Fibroblast of skin of back (primary cell): ENCODE measurements at places on chromosomes 16 and 17.

DNA sequence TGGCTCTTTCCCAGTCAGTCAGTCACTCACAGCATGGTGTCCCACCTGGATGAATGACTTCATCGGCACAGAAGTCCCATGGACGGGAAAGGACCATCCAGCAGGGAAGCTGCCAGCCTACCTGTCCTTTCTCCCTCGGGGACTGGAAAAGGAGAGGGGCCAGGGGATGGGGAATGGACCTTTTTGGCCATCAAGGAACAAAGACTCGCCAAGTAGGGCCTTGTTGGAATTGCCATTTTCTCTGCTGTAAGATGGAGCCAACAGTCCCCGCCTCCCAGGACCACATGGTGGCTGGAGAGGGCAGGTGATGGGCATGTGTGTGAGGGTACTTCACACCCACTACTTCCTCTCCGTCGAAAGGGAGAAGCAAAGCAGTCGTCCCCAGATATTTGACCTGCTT, 67.8 kb upstream of the LHX1 start:
- no peak for DNase-seq

GRCh38 chr16:86026916-86027315, 128.0 kb downstream of the IRF8 start:
- DNase-seq = no peak

DNA sequence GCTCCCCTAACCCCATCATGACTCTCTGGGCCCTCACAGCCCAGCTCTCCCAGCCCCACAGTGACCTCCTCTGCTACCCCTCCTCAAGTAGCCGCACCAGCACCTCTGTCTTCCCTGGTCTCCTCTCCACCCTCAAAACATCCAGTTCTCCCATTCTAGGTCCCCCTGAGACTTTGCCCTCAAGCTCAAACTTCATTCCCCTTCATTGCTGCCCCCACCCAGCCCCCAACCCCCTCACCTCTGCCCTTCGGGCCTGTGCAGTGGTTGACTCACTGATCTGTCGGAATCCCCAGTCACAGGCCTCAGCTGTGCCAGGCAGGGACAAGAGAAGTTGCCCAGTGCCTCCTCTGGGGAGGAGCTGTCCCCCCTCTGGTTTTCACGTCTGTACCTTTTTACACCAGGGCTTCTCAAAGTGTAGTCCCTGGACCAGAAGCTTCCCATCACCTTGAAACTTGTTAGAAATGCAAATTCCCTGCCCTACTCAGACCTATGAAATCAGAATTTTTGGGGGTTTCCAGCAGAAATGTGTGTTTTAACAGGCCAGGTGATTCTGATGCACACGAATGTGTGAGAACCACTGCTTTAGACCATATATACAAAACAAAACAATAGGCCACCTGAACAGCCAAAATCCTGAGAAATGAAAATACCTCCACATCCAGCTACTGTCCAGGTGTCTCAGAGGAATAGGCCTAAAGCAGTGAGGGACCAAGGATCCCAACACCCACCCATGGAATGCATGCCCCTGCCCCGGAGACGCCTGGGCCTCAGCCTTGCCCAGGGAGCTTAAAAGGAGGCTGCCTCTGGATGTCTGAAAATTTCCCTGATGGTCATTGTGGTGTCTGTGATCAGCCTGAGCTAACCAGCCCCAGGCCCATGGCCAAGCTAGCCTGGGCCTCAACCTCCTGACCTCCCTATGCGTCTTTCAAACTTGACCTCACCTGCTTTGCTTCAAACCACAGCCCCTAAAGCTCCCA, 853 bp upstream of the DOK4 start:
- no peak for DNase-seq

DNA sequence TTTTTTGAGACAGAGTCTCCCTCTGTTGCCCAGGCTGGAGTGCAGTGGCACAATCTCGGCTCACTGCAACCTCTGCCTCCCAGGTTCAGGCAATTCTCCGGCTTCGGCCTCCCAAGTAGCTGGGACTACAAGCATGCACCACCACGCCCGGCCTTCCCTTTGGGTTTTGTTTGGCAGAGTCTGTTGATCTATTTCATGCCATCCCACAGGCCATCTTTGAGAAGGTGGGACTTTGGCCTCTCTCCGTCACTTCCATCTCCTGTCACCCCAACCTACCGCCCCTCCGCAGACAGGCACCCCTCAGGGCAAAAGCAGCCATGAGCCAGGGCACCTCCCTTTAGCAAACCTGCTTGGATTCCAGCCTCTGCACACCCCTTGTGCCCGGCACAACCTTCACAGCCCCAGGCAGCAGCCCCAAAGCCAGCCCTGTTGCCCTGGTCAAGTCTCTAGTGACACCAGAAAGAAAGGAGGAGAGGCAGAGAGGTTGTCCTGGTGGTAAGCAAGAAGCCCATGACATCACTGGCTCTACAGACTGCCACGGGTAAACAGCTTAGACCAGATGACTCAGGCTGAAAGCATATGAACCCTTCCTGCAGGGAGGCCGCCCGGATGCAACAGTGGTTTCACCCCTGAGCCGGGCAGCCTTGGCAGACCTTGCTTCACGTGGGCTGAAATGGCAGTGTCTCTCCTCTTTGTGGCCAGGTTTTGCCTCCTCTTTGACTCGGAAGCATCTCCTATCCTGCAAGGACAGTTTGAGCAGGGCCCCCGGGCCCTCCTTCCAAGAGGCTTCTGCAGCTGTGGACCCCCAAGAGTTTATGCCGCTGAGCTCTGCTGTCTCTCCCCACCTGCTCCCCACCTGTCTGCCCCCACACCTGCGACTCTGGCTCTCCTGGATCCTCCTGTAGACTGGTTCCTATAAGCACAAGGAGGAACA, 8.1 kb upstream of the TIMP2 start:
- peak; percentile 98 for DNase-seq

DNA sequence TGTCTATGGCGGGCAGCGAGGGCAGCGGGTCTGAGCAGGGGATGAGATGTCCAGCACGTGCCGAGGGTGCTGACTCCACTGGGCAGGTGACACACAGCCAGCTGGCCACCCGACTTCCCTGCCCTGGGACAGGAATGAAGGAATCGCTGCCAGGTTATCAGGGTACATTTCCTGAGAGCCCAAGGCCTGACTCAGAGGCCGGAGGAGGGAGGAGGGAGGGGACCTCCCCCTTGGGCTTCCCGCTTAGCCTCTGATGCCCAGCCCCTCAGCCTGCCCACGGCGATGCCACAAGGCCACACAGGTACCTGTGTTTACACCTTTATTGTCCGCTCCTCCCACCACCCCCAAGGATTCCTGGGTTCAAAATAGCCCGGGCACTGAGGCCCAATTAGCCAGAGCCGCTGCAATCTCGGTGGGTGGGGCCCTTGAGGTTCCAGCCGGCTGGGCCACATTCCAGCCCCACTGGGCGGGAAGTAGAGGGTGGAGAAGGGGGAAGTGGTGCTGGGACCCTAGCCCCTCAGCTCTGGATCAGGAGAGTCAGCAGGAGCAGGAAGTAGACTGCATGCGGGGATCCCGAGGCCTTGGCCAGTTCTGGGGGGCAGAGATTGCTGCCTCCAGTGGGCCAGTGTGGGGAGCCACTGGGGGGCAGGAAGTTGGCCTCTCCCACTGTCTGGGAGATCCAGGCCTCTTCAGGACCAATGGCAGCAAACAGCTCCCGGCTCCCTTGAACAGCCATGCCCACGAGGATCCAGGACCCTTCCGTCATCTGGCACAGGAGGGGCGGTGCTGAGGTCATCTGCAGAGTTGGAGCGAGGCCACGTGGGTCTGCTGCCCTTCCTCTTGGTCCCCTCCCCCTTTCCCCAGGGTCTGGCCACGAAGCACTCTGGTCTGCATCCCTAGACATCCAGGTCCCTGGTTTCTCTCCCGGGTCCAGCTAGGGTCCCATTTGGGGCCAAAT, 3.4 kb upstream of the PRSS8 start:
- DNase-seq = peak; percentile 68

DNA sequence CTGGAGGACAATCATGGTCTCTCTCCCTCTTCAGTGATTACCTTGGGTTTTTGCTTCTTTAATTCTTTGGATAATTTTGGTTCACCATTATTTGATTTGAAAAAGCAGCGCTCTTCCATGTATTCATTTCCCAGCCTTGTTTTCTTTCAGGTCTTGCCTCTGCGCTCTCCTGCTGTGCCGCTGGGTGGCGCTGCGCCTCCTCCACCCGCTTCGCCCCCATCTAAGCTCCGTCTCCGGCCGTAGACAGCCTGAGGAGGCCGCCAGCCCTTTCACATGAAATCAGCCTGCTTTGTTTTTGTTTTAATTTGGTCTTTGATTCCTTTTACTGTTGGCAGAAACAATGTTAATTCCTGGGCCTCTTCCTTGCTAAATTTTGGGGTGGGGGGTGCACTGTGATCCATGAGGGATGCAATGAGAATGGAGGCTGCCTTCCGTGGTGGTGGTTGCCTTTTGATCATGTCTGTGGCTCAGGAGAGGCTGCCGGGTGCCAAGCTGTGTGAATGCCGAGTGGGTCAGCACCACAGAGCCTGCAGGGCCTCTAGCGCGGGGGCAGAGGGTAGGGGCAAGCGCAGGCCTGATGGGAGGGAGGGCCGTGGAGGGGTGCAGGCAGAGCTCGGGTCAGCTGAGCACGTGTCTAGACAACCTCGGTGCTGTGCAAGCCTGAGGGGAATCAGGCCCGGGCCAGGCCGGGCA, 64.1 kb downstream of the PLD6 start:
- DNase-seq = peak; percentile 37

DNA sequence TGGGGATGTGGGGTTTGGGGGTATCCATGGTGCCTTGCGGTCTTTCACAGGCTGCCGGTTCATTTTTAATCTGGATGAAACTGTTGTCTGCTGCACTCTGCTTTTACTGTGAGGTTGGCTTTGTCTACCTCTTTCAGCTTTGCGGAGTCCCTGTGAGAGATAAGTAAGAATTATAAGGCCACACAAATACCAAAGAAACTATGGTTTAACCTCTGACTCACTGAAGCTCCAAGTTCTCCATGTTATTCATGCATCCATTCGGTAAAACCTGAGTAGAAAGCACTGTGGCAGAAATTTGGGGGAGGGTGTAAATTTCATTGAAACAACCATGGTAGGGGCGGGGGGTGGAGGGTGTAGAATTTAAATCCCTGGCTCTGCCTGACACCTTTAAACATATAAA, 30.5 kb downstream of the KIAA0753 start:
- DNase-seq = no peak

GRCh38 chr17:7560172-7561027, 1.3 kb upstream of the SENP3 start:
- DNase-seq = peak; percentile 62

GRCh38 chr16:11213373-11213772, 42.6 kb downstream of the SOCS1 start:
- no peak for DNase-seq

- peak; percentile 42 for DNase-seq
These were observed 95.9 kb upstream of the ZFHX3 start for GRCh38 chr16:73143576-73144422.

- DNase-seq = no peak
These were observed 4.2 kb upstream of the SNAI3 start for GRCh38 chr16:88690341-88691128.

DNA sequence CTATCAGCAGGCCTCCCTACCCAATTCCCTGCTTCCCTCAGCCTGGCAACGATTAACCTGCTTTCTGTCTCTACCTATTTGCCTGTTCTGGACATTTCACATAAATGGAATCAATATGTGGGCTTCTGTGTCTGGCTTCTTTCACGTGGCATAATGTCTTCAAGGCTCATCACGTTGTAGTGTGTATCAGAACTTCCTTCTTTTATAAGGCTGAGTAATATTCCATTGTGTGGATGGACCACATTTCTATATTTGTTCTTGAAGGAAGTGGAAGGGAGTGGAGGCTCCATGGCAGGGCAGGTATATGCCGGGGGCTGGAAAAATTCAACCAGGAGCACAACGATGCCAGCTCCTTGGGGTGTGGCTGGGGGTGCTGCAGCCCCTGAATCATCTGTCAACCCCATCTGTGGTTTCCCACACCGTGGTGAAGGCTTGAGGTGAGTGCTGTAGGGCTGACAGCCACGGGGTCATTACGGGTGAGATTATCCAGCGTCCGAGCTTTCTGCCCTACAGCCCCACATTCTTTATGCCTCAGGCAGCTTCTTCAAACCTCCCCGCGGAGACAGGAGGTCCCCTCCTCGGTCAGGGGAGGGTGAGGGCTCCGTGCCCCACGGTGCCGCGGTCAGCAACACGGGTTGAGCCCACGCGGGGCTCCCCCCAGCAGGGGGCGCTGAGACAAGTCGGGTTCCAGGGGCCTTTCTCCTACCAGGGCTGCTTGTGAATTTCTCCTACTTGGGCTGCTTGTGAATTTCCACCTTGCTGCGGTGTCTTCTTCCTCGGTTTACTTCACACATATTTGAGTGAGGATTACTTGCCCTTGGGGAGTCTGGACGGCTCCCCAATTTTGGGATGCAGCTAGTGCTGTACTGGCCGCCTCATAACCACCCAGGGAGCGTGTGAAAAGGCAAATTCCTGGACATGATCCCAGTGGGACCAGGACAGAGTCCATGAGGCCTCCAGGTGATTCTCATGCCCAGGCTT, 18.3 kb upstream of the WFIKKN2 start:
- DNase-seq = peak; percentile 18
